ENCODE measurements at places on chromosomes 12 and 14.

- DNase-seq: no peak
Measured at GRCh38 chr12:25017336-25017735, 68.4 kb upstream of the BCAT1 start.

DNA sequence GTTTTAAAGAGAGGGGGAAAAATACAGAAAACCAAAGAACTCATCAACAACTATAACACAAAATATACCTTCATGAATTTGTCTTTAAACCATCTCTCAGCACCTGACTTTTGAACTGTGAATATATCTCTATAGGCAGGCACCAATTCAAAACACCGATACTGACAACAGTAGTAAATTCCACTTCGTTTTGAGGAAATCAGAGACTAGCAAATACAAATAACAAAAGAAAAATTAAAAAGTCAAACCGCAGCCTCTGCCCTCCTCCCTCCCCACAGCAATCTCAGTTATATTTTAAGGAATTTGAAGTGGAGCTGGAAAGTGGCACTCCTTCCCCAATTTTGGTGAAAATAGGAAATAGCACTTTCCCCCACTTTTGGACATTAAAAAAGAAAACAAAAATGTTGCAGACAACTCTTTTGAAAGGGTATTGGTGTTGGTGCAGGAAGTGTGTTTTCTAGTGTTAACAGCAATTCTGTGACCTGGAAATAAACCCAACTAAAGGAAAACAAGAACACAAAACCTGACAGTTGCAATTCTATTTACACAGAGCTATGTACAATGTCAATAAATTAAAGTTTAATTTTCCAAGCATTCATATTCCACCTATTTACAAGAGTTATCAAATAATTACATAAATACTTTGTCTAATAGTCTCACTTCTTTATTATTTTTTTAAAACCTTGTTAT lies 13.5 kb downstream of the TBX3 start:
- DNase-seq: no peak

- no peak for DNase-seq
Measured at GRCh38 chr12:111686574-111687105, 787 bp downstream of the ACAD10 start.

DNA sequence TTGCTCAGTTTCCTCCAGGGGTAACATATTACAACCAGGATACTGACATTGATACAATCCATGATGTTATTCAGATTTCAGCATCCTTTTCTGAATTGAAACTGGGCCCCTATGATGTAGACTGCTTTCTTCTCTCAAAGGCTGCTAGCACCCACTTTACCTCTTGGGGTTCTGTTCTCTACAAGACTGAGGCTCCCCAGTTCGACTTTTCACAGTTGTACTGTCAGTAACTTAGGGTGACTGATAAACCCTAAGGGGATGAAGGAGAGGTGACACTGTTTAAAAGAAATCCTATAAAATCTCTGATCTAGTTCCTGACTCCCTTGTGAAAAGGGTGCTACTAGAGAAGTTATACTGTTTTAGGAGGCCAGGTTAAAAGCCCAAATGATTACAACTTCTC lies 818 bp downstream of the VPS33A start:
- DNase-seq: no peak

GRCh38 chr14:99325016-99325415 lies 53.0 kb upstream of the BCL11B start:
- DNase-seq: no peak

DNA sequence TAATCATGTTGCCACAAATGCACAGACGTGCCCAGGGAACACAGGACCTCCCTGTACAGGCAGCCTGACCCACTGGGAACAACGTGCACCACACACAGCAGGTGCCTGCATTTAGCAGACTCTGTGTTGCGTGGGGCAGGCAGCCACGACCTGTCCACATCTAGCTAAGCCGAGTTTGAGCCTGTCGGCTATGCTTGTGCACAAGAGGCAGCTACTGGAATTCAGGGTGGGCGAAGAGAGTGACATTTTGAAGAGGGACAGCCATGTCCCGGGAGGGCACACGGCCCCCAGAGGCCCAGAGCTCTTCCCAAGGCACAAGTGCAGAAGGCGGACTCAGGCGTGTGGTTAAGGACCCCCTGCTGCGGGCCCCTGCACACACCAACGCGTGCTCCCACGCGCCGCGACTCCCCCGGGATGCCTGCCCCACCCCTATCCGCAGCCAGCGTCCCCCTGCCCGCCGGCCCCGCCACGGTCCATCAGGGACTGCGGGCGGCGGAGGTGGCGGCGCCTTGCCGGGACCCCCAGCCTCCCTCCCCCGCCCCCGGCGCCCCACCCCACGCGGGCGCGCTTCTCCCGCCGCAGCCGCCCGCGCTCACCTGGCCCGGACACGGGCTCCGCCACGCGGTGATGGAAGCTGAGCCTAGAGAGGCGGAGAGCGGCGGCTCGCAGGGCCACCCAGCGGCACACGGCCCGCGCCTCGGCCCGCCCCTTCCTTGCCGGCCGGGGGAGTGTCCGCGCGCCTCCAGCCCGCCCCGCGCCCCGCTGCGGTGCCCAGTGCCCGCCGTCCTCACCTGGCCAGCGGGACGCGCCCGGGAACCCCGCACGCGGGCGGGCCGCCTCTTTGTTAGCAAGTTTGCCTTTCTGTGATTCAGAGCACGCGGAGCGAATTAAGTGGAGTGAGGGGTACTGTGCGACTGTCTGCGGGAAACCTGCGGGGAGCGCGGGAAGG lies 125.3 kb upstream of the PRMT8 start:
- DNase-seq: no peak

GRCh38 chr12:104218935-104219334 lies 3.4 kb downstream of the TXNRD1 start:
- no peak for DNase-seq

GRCh38 chr12:101619858-101620761 lies 25.3 kb downstream of the MYBPC1 start:
- no peak for DNase-seq

GRCh38 chr14:86003998-86004397 lies 474.1 kb downstream of the FLRT2 start:
- no peak for DNase-seq

- DNase-seq: no peak
Measured at GRCh38 chr12:80186727-80187217, 87.4 kb downstream of the OTOGL start.

DNA sequence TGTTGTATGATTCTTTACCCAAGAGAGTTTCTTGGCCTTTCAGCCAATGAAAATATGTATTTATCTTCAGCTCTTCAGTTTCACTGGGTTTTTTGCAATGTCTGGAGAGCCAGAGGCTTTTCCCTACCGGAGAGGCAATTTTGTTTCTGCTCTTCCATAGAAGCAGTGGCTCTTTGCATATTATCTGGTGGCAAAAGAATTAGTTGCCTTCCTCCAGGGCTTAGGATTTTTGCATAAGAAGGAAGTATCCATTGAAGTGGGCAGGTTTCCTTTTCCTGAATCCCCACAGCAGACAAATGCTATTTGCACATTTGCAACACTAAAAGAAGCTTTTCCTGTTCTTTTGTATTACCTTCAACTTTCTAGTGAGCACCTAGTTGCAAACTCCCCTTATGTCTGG lies 75.2 kb downstream of the NTS start:
- no peak for DNase-seq

GRCh38 chr12:95083938-95084337 lies 10.5 kb upstream of the NR2C1 start:
- no peak for DNase-seq

DNA sequence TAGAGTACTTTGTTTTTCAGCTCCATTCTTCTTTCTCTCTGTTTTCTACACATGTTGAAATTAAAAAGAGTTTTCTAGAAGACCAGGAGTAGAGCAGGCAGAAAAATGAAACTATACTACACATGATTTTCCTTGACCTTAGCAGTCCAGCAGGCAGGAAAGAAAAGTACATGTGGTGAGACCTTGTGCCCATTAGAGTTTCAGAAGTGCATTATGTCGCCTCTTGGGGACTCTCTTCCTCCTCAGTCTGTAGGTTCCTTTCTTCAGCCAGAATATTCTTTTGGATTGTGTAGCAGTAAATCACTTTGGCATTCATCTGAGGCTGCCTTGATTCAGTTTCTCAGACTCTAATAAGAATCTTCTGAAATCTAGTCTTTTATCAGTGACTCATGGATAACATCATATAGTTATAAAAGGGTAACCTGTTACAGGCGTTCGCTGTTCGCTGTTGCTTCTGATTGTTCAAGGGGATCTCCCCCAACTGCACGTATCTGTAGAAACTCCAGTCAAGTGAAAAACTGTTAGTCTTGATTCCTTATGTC lies 161.8 kb downstream of the ANO4 start:
- DNase-seq: no peak

- no peak for DNase-seq
Measured at GRCh38 chr14:25252793-25253192, 202.8 kb upstream of the STXBP6 start.

GRCh38 chr14:32560209-32560857 lies 231.2 kb downstream of the AKAP6 start:
- DNase-seq: no peak

DNA sequence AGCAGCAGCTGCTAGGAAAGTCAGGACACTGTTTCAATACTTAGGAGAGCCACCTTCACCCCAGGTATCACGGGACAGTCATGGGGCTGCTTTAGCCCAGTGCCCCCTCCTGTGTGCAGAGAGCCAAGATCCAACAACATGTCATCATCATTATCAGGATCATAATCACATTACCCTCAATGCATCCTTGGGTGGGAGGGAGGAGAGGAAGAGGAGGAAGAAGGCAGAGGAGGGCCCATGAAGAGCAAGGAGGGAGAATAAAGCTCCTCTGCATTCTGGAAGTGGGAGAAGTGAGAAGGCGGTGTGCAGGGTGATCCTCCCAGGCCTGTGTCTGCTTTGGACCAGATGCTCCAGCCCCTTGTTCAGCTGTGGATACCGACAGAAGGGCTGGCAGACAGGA lies 64.2 kb downstream of the TSPAN11 start:
- DNase-seq: no peak

- DNase-seq: no peak
Measured at GRCh38 chr12:7058850-7059395, 1.6 kb upstream of the C1S start.

GRCh38 chr12:32303174-32303549 lies 96.2 kb upstream of the FGD4 start:
- DNase-seq: no peak

DNA sequence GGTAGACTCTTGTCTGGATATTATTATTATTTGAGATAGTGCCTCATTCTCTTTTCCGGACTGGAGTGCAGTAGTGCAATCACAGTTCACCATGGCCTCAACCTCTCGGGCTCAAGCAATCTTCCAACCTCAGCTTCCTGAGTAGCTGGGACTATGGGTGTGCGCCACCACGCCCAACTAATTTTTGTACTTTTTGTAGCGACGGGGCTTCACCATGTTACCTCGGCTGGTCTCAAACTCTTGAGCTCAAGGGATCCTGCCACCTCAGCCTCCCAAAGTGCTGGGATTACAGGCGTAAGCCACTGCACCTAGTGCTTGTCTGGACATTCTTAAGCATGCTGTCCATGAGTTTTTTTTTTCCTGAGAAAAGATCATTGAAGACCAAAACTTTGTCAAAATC lies 498.9 kb upstream of the RGS6 start:
- DNase-seq: no peak

- no peak for DNase-seq
Measured at GRCh38 chr12:3389986-3390385, 101.0 kb upstream of the PRMT8 start.

- DNase-seq: no peak
Measured at GRCh38 chr12:62127516-62127915, 132.7 kb upstream of the USP15 start.

GRCh38 chr12:67650388-67651131 lies 2.0 kb downstream of the DYRK2 start:
- DNase-seq: no peak

- DNase-seq: no peak
Measured at GRCh38 chr12:89829434-89829975, 120.9 kb upstream of the ATP2B1 start.

DNA sequence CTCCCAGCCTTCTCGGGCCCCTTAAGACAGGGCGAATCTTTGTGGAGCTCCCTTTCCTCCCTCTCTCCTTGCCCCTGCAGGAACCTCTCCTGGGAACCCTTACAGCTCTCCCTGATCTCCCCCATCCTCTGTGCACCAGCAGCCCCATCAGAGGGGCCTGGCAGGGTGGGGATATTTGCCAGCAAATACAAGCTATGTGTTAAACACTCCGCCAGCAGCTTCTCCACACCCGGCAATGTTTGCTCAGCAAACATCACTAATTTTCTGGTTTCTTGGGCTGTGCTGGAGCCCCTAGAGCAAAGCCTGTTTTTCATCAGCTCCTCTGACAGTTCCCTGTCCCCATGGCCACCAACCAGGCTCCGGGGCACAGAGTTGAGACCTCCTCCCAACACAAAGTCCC lies 147.5 kb upstream of the LHX5 start:
- DNase-seq: no peak

DNA sequence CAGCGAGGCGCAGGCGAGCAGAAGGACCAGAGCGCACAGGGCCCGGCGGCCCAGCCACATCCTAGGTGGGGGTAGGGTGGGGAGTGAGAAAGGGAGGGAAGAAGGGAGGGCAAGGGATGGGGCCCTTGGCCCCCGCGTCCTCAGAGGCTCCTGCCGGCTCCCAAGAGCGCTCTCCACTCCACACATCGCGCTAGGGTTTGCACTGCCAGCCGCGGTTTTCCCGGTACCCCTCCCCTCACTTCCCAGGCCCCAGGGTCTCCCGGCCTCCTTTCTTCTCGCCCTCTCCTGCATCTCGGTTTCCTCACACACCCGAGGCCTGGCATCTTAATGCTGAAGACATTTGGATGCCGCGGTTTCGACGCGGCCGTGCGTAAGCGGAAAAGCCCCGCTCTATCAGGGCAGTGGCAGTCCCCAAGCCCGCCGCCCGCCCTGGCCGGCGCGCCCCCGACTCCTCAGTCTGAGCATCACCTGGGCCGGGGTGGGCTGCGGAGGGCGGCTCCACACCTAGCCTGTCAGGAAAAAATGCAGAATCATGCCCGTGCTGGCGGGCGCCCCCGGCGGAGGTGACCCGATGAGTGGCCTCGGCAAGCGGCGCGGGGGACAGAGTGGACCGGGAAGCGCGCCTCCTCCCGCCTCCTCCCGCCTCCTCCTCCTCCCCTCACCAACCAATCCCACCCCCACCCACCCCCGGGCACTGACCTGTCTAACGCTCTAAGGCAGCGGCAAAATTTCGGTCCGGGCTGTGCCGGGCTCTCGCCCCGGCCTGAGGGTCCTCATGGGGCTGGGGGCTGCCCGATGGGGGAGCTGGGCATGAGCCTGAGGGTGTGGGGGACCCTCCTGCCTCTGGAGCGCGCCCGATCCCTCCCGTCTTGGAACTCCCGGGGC lies 686 bp downstream of the B4GALNT1 start:
- no peak for DNase-seq

DNA sequence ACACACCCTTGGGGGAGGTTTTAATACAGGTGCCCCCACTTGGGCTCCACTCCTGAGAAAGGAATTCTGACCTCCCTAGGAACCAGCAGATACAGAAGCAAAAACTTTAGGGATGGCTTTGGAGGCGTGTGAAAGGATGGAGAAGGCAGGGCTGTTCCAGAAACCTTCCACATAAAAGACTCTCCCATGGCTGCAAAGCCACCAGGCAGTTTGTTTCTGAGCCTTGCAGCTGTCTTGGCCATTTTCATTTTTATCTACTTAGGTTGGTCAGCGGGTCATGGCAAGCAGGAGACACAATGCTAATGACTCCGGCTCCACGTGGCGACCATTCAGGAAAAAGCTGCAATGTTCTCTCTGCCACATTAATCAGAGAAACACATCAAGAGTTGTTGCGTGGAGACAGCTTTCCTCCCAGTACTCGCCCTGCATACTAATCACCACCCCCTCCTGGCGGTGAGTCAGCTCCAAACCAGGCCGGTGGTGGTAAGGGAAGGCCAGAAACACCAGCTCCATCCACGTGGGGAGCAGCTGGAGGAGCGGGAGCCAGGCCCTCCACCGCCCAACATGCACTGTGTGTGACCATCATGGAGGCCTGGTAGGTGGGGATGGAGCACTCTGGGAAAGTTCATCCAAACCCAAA lies 30.9 kb upstream of the IRF2BPL start:
- DNase-seq: no peak
